ENCODE measurements at places on chromosomes 12 and 14. TPM values are rescaled to one million over a fixed set of nuclear protein-coding genes. Genes with fewer than 3 reads are reported as not detected.

DNA sequence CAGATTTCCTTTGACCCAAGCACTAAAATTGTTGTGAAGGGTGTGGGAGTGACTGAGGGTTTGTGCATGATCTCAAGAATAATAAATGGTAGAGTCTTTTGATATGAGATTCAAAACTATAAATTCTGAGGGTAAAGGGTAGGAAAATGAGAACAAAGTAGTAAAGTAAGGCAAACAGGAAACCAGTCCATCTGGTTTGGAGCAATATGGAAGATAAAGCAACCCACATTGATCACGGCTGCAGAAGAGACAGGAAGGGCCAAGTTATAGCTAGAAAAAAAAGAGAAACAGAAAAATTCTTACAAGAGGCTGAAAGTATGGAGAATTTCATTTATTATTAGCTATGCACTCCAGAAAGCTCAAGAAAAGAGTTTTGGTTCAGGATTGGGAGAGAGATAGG lies 4.6 kb upstream of the SLCO1B3 start:
- no peak for DNase-seq

ADCY4 gene
- total RNA-seq = 19.4 TPM

CISTR gene
- total RNA-seq = not detected

ZFHX2 gene
- total RNA-seq = 2.5 TPM

- no peak for DNase-seq
Measured at GRCh38 chr12:65300097-65300496, 21.6 kb downstream of the MSRB3 start.

- DNase-seq = no peak
Measured at GRCh38 chr12:45540661-45541341, 188.7 kb upstream of the ARID2 start.

PZP gene
- total RNA-seq = 0.62 TPM

GRCh38 chr12:12641650-12642049 lies 30.0 kb downstream of the CREBL2 start:
- DNase-seq = no peak

- DNase-seq = no peak
Measured at GRCh38 chr12:109443794-109444193, 33.3 kb downstream of the KCTD10 start.

CARMIL3 gene
- total RNA-seq = 3.9 TPM

DNA sequence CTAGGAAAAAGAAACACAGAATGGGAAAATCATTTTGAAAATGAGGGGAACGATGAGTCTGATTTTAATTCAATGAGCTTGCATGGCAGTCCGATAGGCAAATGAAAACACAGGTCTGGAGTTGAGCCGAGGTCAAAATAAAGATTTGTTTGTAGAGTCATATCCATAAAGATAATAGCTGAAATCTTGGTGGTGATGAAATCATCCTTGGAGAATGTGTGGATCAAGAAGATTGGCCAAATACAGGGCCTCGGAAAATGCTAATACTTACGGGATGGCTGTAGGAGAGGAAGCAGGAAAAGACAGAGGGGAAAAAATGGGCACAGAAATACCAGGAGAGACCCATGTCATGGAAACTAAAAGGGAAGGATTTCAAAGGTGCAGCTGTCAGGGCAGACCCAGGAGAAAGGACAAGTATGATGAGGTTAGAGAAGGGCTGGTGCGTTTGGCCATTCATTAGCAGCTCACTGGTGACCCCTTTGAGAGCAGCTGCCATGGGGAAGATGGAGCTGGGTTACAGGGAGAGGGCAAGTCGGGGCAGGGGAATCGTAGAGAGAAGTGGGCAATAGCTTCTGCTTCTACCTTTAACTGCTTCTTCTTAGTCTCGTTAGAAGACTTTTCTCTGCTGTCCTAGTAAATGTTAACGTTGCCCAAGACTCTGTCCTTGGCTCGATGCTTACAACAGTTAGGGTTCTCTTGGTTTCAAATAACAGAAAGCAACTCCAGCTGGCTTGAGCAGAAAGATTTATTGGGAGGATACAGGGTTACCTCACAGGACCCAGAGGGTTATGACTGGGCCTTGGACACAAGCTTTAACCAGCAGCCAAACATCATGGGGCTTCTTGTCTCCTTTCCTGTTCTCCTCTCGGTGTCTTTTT lies 161.8 kb downstream of the EFCAB11 start:
- no peak for DNase-seq

- DNase-seq = no peak
Measured at GRCh38 chr12:112176321-112177010, 51.1 kb downstream of the TRAFD1 start.

DNA sequence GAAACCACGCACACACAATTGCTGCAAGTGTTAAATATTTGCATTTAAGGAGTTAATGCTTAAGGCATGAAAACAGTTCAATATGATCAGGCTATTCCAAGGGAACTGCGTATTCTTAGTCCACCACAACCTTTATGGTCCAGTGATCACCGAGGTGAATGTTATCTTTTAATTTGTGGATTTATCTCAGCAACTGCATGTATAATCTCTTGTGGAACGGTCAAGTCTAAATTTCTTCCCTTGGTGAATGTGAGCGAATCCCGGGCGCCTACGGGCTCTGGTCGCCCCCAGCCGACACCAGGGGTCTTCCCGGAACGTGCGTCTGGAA lies 999 bp upstream of the AK7 start:
- DNase-seq = no peak

CALM1 gene
- 287 TPM for total RNA-seq

GRCh38 chr12:132451172-132451835 lies 38.6 kb upstream of the FBRSL1 start:
- DNase-seq = no peak

DNA sequence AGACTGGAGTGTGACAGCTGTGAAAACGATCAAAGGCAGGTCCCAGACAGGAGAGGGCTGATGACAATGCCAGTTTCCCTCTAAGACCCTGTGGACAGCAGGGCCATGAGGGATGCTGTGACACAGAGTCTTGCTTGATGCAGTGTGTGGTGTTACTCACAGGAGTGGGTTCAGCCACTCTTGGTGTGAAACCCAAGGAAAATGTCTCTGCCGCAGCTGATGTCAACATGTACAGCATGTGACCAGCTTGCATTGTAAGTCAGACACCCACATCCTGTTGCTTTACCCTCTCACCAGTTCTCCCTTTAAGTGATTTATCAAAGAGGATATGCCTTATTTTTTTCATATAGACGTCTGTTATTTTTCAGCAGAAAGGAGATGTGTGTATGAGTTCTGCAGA lies 268.6 kb downstream of the BTG1 start:
- peak; percentile 13 for DNase-seq

DNA sequence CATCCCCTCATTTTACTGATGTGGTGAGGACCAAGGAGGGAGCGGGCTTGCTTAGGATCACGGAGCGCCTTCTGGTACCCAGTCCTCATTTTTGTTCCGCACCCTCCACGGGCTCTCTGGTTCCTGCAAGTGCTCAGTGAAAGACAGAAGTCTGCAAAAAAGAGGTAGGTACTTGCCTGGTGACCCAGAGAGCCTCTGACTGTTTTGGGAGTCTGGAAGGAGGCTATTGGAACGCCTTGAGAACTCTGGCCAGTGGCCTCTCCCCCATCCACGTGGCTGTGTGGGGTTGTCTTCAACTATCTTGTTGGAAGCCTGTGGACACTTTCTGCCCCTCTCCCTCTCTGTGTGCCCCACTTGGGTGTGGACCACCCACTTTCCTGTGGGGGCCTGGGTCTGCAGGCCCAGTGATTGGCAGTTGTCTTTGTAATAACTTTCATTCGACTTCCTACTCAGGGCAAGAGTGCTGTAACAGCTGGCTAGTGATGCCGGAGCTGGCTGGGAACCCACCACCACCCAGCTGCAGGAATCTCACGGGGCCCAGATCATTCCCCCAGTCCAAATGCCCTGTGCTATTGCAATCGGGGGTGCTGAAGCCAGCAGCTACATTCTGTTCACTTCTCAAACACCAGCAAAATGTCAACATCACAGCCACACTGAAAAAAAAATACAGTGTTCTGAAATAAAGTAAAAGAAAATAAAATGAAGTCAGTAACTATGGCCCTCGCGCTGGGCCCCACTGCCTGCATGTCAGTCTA lies 122.8 kb downstream of the PRMT8 start:
- no peak for DNase-seq

DNA sequence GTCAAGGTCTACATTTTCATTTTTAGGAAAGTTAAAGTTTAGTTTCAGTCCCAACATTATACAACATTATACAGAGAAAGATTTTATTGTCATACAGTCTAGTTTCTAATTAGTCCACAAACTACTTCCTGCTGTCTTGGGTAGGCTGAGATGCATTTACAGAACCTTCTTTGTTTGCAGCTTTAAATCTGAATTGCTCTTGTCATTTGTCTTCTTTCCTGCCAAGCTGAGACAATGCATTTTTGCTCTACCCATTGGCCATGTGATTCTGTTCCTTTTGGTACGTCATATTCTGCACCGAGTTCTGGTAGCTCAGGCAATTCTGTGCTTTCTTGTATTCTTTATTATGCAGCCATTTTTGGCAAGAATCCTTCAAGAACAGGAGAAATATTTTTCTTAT lies 228.5 kb downstream of the ATP23 start:
- DNase-seq = no peak

GRCh38 chr12:56864318-56864717 lies 69.9 kb downstream of the SDR9C7 start:
- no peak for DNase-seq

DNA sequence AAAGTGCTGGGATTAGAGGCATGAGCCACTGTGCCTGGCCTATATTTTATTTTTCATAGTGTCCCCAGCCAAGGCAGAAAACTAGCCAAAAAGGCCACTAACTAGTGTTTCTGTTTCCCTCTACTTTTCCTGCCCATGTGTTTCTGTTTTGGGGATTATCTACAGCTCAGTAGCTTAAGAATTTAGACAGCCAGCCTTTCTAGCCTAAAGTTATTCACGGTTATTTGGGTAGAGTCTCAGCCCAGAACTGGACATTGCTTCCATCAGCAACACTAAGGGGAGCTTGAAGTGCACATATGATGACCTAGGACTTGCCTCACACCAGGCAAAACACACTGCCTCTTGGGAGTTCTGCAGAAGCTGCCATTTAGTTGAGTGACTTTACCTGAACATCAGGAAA lies 17.9 kb downstream of the PROX2 start:
- DNase-seq = no peak

DNA sequence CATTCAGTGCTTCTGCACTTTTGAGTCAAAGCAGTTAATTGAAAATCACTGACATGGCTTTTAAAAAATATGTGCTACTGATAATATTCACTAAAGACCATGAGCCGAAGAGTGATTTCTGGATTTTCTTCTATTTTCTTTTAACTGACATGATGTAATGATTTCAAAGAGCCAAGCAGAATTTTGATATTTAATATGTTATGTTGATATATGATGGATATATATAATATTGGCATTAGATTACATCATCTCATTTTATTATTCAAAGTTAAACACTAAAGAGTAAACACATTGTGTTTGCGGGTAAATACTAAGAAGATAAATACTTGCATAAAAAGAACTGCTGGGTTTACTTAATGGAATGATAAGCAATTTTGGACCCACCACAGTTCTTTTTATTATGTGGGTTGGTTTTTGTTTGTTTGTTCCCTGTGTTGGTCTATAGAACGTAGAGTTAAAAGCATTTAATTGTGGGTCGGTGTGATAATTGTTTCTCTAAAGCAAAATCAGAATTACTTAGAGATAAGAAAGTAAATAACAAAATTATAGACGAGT lies 692 bp downstream of the SPIC start:
- no peak for DNase-seq
